ENCODE measurements at places on chromosomes 7 and 10.

- DNase-seq, result no peak
These were observed 4.9 kb upstream of the GRID2IP start for GRCh38 chr7:6556196-6556595.

GRCh38 chr10:105986912-105987635, 1177.4 kb downstream of the SORCS1 start:
- no peak for DNase-seq

DNA sequence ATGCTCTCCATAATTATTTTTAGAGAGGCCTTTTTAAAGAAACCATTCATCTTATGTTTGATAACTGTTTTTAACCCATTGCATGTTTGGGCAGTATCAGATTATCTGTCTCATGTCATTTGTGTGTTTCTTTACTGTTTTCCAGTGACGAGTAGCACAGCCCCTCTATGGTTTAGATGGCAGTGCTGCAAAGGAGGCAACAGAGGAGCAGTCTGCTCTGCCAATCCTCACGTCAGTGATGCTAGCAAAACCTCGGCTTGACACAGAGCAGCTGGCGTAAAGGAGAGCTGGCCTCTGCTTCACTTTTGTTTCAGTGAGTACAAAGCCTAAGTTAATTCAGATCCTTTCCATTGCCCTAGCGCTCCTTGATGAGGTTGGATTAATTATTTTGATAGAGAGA, 80.4 kb upstream of the GARIN1A start:
- no peak for DNase-seq

DNA sequence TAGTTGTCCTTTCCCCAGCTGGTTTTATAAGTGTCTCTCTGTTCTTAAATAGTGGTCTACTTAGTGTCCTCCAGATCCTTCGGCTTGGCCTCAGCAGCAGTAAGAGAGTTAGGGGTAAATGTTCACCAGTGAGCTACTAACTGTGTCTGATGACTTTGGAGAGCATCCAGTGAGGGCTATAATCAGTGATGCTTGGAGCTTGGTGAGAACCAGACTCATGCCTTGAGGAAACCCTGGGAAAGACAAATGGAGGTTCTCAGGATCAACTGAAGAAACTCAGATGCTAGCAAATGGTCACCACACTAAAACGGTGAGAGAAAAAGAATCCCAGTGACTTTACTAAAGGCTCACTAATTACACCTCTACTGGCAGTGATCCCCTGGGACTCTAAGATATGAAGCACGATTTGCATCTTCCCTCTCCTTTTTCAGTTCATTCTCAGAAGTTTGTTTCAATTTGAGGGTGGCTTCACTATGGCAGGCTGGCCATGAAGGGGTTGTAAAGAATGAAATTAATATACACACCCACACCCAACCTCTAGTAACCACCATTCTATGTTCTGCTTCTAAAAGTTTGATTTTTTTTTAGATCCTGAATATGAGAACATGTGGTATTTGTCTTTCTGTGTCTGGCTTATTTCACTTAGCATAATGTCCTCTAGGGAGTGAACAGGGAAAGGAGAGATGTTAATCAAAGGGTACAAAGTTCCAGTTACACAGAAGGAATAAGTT, 177.9 kb downstream of the PDE1C start:
- no peak for DNase-seq

DNA sequence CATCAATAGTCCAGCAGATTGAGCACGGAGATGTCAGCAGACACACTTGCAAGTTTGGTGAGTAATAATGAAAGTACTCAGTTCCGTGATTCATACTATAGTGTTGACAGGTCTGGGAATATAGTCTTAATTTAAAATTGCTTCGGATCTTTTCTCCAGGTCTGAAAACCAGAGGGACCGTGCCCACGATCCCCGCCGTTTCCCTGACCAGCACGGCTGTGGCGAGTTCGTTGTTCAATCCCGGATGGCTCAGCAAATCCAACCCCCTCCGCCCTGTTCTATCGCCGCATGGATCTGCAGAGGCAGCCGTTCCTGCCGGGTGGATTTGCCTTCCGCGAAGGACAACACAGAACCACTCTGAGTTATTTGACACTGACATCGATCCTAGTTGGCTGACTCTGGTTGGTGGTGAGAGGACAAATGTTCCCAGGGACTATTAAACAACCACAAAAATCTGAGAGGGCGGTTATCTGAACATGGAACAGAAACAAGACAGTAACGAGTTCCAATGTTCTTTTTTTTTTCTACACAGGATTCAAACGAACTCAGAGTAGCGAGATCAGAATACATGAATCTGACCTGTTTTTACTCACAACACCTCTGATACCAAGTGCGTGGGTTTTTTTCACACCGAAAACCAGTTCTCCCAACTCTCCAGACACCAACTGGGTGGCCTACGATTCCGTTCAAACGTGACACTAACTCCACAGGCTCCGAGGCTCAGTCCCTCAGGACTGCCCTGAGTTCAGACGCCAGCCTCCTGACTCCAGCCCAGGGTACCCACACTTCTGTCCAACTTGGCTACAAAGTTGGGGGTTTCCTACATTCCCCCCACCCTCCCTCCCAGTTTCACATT, 52.7 kb downstream of the RBM17 start:
- no peak for DNase-seq

- DNase-seq, result no peak
These were observed 244.3 kb upstream of the SHH start for GRCh38 chr7:156056534-156056933.

DNA sequence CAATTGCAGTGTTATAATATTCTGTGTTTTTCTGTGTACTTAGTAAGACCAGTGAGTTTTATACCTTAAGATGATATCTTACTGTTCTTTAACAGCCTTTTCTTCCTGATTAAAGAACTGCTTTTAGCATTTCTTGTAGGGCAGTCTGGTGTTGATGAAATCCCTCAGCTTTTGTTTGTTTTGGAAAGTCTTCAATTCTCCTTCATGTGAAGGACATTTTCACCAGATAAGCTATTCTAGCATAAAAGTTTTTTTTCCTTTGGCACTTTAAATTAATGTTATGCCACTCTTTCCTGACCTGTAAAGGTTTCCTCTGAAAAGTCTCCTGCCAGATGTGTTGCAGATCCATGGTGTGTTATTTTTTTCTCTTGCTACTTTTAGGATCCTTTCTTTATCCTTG, 1059.8 kb downstream of the LRMDA start:
- no peak for DNase-seq

DNA sequence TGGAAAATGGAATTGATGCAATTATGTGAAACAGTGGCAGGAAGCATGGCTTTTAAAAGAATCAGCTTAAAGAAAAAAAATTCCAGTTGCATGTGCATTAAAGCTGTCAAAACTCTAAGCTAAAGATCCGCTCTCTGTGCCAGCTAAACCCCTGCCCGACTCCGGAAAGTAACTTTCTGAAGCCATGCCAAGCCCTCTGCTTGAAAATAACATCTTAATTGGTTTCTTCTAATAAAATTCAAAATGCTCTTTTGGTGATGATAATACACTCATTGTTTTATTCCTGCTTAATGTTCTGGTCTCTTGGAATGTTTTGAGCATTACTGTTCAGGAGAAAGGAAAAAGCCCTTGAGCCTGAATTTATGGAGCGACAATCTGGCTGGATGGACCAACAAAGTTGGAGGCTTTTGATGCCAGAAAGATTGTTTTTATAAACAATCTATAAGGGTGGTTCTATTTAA, 11.7 kb downstream of the SEMA3C start:
- no peak for DNase-seq

DNA sequence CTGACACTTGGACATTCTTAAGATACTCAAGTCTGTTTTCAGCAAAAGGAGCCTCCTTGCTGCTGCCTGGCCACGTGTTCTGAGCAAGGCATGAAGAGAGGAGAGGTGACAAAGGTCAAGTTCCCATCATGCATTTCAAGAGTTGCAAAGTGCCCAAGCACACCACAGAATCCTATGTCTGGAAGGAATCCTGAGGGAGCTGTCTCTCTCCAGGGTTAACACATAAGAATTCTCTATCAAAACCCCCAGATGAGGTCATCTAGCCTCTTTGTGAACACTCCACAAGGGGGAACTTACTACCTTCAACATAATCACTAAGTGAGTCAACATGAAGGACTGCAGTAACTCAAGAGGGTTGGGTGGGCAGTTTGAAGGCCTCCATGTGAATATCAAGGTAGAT, 155.5 kb downstream of the RNF216 start:
- no peak for DNase-seq

- no peak for DNase-seq
These were observed 47.7 kb upstream of the MKRN1 start for GRCh38 chr7:140526787-140527664.

DNA sequence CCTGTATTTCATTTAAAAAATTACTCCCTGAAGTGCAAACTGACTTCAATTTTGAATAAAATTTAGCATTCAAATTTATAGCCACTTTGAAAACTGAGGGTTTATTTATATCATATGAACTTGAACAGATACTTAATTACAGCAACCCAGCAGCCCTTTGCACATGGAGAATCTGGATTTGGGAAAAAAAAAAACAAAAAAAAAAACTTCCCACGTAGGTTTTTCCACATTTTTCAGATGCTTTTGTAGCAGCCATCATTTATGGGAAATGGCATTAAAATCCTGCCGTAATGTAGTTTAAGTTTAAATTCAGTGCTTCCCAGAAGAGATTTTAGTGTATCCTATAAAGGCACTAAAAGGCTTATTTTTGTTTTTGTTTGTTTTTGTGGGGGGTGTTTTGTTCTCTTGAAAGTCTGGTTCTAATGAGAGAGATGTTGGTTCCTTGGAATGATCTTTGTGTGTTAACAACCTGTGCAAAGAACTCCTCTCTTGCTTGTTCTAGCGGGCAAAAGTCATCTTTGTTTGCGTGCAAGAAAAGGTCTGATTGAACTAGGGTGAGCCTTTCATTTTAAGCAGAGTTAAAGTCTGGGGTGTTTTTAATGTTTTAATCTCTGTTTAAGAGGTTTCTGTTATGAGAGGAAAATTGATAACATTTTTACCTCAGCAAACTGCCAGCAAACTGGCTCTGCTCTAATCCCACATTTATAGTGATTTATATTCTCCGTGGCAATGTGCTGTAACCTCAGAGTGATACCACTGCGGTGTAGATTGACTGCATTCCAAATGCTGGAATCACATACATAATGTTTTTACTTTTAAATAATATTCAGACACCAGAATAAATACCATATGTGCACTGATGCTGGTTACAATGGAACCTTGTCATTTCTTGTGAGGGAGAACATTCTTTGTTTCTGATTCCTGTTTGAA, 105.5 kb downstream of the WNT2 start:
- DNase-seq, result no peak

DNA sequence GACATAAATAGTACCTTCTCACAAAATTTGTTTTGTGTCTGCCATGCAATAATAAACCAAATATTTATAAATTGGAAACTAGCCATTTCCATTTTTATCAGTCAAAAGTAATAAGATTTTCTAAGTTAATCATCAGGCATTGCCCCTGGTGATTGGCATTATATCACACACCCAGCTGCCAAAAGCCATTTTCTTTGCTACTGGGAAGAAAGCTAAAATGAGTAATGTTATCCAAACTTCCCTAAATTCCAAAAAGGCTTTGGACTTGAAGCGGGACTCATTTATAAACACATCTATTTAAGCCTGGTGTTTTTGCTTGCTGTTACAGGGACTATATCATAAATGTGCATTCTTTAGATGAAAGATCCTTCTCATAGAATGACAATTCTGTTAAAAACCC, 86.0 kb downstream of the AKR1D1 start:
- no peak for DNase-seq

DNA sequence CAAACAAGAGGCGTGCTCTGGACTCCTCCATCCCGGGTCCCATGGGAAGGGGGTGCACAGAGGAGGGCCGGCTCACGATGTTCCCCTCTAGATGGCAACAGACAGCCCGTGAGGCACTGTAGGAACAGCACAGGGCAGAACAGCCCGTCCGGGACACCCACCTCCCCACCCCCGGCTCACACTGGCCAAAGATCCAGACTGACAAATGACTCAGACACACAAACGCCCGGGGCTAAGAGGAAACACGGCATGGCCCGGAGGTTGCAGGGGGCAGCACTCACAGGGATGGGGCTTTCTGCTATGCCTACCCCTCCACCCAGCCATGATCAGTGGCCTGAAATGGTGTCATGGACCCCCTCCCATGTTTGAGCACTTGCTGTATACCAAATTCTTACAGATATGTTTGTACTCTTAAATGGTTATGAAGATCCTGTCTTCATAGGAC, 4.9 kb upstream of the ELN start:
- no peak for DNase-seq

GRCh38 chr7:105017657-105018365, 3.8 kb downstream of the KMT2E start:
- no peak for DNase-seq

GRCh38 chr10:8054494-8055407, at the start of gene GATA3:
Gene GATA3, plus strand, starts transcription at chr10:8054688. Its CDS starts 968 bp downstream, at chr10:8055656.
- DNase-seq, result peak; percentile 64

DNA sequence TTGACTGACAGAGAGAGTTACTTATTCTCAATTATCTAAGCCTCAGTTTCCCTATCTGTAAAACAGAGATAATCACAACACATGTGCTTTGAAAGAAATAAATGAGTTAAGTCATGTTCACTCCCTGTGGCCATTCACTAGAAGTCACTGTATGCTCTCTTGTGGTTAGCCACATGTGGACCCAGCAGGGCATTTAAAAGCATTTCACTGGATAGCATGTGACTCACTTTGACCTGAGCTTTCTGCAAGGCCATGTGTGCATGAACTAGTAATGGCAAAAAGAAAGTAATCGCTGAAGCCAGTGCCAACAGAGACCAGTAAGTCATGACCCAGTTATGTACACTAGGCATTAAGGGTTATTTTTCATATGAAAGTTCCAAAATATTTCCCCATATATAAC, 557.0 kb upstream of the IGFBP3 start:
- no peak for DNase-seq

DNA sequence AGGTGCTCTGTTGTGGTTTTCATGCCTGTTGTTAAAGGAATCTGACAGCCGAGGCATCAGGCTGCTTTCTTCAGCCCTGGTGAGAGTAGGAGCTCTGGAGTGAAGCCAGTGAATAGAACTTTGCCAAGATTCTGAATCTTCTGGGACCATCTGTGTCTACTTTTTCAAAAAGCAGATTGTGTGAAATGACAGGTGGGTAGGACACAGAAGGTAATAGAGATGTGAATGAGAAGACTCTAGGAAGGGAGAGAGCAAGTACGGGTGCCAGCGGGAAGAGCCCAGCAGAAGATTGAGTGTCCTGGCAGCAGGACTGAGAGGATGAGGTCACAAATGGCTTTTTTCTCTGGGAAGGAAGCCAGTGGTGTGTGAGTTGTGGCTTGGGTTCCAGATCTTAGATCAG, 429.2 kb downstream of the SDK1 start:
- DNase-seq, result no peak

DNA sequence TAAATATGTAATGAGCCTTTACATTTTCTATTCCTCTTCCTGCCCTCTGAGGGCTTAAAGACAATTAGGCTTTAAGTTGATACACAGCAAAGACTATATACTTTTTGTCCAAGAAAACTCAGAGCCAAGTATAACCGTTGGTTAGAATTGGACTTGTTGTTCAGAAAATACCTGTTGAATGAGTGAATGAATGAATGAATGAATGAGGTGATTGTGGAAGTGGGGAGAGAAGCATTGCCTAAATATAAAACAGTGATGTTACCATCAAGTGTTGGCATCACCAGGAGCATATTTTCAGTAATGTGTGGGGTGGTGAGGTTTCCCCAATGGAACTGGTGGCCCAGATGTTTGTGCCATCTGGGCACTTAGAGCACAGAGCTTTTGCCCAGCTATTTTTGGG, 106.9 kb downstream of the AOAH start:
- DNase-seq, result no peak

- no peak for DNase-seq
These were observed 3.5 kb upstream of the INHBA start for GRCh38 chr7:41706228-41706930.

GRCh38 chr10:72331575-72332422, 22.9 kb downstream of the DNAJB12 start:
- peak; percentile 98 for DNase-seq

All from NK-92 treated with Interleukin-12 subunit alpha and Interleukin-12 subunit beta, amount 100 ng/mL, for 24 hours (cell line).